ENCODE measurements at places on chromosomes 12 and 14.
A peak's percentile ranks its signal among the peaks of the same experiment; 100 is the strongest.

DNA sequence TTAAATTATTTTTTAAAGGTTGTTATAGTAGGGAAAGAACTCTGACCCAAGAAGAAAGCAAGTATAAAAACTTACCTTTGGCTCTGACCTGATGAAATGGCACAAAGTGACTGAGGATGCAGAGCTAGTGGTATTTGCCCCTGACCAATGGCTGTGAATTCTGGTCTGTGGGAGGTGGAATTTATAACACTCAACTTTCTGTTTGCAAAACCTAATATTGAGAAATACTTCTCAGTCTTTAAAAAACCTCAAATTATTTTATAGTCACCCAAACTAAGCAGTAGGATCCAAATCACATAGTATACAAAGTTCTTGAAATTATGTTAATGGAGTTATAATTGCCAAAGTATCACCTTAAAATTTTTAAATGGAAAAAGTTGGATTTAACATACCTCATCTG, at the start of gene EPYC:
TSS of gene EPYC (minus strand) at position 101 of the 400 bp plus-strand sequence. CDS start 2,407 bp downstream, outside the sequence.
- no peak for DNase-seq

- DNase-seq, result no peak
Measured at GRCh38 chr14:79809849-79810612, 401.3 kb downstream of the DIO2 start.

DNA sequence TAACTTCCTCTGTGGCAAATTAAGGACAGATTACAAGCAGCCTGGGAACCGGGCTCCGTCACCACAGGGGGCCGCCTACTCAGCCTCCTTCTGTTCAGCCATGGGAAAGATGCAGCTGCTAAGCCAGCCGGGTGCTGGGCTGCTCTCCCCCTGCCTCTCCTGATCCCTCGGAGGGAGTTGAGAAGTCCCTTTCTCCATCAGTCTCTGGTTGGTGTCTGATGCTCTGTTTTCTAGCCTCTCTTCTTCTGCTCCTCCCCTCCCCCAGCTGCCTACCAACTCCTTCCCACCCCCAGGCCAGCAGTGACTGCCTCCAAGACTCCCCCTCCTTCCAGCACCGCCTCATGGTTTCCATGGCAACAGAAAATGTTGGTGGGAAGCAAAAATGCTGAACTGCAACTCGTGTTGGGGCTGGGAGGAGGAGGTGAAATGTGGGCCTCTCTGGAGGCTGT, 486.7 kb downstream of the APAF1 start:
- no peak for DNase-seq

DNA sequence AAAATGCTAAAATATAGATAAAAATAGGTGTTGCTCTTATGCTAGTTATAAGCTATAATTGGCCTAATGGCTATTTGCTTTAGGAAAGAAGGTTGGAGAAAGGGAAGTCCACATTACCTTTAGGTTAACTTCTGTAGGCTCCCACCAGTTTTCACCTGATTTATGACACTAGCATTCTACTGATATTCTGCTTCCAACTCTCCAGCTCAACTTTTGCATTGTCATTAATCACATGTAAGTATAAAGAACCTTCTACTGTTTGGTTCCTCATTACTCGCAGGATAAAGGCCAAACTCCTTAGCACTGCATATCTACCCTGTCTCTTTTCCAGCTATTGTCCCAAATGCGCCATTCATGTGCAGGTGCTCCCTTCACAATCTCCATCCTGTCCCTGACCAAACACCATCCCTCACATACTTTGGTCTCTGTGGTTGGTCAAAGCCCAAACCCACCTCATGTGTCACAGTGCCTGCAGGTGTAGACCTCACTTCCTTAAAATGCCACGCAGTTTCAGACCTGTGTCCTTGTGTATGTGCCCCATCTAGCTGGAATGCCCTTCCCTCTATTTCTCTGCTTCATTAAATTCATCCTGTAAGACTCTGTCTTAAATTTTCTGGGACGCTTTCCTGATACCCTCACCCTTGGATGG, 3.3 kb downstream of the DDHD1 start:
- no peak for DNase-seq

GRCh38 chr12:2607881-2608607, 186.7 kb upstream of the FKBP4 start:
- DNase-seq, result no peak

DNA sequence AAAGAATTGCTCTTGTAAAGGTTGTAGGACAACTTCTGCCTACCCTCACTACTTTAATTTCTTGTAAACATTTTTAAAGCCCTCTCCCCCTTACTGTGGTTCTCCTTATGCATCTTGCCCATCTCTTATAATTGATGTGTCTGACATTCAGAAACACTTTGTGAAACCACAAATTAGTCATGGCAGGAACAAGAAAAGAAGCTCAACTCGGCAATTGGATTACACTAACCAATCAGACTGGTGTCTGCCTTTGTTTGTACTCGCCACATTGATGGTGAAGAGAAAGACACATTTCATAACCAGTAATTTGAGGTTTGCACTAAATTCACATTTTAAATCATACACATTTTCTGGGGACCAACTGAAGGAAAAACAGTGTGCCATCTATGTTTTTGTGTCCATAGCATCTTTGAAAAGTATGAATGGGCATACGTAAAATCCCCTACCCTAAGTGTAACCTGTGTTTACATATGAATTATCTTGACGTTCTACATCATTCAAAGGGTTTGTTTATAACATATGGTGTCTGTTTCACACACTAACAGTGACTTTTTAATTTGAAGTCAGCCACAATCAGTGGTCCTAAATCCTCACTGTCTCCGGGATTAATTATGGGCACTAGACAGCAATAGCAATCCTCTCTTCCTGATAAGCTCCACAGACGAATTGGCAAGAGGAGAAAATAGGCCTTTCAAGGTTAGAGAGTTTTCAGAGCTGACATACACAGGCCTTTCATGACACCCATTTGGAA, 49.9 kb downstream of the OTX2 start:
- DNase-seq, result no peak

- DNase-seq, result no peak
Measured at GRCh38 chr12:48690990-48691389, 9.0 kb upstream of the KANSL2 start.

DNA sequence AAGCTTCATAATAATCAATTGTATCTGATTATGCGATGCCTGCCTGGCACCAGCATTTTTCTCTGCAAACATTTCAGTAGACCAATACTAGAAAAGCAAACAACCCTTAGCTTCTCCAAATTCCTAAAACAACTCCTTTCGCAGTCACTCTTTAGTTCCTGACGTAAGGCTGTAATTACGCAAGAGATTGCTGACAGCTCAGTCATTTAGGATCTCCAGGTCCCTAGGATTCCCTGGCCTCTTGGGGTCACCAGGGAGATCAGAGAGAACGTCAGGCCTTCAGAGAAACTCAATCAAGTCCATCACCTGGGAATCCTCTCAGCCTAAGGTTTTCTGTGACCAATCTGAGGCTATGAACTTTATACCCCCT, 390.6 kb downstream of the PAWR start:
- DNase-seq, result no peak

- DNase-seq, result peak; percentile 6
Measured at GRCh38 chr12:40152783-40153383, 47.0 kb upstream of the SLC2A13 start.

- no peak for DNase-seq
Measured at GRCh38 chr12:106950591-106950990, 5.1 kb upstream of the TMEM263 start.

DNA sequence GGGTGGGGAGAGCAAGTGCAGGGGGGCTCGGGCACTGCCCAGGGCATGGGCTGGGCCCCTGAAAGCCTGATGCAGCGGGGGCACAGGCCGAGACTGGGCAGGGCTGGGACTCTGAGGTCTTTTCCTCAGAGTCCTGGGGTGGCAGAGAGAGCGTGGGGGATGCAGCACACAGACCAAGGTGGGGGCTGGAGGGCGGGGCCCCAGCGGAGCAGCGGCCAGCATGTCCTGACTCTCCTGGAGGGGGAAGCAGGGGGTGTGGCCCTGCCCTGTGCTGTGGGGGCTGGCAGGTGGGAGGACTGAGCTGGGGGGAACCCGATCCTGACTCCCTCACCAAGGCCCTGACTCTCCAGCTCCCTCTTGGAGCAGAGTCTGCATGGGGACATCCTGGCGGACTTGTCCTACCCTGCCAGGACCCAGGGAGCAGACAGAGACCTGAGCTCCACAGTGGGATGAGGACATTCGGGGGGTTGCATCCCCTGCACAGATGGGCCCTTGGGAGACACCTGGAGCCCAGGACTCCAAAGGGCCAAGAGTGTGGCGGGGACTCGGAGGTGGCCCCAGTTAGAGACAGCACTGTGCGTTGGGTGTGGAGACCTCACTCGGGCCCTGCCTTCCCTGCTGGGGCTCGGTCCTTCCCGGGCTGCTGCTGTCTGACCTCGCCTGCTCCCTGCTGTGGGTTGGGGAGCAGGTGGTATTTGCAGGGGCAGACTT, 326.1 kb downstream of the TMEM121 start:
- DNase-seq, result no peak

DNA sequence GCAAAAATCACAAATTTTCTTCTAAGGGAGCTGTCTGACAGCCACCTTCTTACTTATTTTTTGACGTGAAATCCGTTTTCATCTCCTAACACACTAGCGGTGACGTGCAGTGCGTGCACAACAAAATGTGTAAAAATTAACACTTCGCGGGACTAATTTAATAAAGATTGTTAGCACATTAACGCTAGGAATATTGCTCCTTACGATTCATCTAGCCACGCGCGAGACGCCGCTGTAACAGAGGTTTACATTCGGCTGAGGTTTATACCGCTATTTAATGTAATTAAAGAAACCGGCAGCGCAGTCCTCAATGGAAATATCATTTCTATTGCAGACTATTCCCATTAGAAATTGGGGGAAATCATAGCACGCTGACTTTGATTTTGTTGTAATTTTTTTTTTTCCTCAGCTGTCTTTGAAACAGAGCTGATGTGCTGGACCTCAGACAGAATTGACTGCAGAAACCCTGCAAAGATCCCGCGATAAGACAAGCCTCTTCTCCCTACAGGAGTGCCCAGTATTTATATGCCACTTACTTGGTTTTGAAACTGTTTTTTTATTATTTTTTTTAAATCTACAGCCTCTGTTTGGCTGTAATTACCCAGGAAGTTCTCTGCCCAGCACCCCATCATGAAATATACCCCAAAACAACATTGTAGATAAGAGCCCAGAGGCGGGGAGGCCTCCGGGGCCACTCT, 31.2 kb downstream of the BCL11B start:
- DNase-seq, result no peak

GRCh38 chr12:116982791-116983411, 72.2 kb downstream of the FBXW8 start:
- no peak for DNase-seq

DNA sequence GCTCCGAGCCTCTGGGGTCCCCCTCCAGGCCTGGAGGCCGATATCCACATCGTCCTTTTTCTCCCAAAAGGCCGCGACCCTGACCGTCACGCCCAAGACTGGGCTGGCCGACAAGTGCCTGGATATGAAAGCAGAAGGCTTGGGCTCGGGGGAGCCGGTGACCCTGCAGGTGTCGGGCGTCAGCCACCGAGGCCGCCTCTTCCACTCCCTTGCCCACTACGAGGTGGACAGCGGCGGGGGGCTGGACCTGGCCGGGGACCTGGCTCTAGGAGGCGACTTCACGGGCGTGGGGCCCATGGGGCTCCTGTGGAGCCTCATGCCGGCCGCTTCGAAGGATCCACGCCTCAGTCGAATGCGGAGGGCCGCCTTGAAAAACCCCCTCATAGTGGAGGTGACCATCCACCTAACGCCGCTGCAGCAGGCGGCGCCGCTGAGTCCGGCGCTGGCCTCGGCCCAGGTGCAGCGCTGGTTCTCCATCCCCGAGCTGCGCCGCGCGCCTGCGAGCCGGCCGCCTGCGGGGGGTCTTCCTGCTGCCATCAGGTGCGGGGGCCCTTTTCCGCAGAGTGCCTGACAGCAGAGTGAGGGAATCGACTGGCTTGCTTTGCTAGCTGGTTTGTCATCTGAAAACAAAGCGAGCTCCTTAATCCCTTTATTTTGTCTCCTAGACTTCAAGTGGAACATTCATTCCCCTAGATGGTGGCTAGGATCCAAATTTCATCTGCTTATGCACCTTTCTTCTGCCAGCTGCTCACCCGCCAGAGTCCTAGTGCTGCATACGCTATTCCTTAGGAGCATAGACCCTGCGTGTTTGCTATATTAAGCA, 10.6 kb upstream of the DNAL1 start:
- DNase-seq, result no peak

DNA sequence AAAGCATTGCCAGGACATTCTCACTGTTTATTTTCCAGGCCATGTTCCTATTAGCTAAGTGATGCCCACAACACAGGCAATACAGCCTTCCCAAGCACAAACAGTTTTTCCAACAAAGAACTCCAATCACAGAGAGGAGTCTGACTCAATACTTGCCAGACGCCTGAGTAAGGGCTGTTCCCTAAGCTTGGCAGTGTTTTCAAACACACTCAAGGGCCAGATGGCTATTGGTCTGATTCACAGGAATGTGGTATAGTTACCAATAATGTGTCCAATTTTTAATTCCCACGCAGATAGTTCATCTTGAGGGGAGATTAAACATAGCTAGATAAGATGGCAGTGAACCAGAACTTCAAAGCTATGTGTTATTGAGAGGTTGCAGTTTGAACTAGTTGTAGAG, 381.0 kb downstream of the SNAPC1 start:
- no peak for DNase-seq

DNA sequence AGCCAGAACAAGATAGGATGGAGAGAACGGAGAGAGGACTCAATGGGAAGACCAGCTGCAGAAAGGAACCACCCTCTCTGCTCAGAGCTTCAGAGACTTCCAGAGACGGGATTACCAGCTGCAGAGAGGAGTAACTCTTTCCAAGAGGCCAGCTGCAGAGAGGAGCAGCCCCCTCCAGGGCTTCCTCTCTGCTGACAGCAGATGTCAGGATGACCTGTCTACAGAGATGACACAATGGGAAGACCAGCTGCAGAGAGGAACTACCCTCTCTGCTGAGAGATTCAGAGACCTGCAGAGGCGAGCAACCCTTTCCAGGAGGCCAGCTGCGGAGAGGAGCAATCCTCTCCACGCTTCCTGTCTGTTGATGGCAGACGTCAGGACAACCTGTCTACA, 61.8 kb downstream of the KLRG1 start:
- DNase-seq, result no peak

DNA sequence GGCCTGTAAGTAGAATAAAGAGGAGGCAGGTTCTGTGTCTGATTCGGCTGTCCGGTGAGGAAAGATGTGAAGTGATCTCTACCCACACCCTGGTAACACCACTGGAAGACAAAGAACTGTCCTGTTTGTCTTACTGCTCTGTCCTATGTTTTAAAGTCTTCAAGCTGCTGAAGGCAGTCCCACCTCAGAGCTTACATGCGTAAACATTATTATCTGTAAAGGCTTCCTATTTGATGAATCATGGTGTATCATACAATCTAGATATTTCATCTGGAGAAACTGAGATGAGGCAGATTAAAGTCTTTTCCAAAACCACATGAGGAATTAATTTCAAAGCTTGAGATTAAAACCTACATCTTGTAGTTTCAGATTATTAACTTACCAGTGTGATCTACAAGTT, 427.6 kb downstream of the ZFP36L1 start:
- no peak for DNase-seq

Measured in stimulated activated CD4-positive, alpha-beta T cell treated with anti-CD3 and anti-CD28 coated beads, Interleukin-12 subunit alpha, Interleukin-12 subunit beta, amount 100 ng/mL, for 24 hours (primary cell).